ENCODE measurements at places on chromosomes 7 and 10. TPM values are rescaled to one million over a fixed set of nuclear protein-coding genes. Genes with fewer than 3 reads are reported as not detected.

The CCDC172 gene
- total RNA-seq, result not detected

The FGFR2 gene
- total RNA-seq, result not detected

The MTERF1 gene
- total RNA-seq, result 17.4 TPM

The PDZD7 gene
- total RNA-seq, result 0.59 TPM

The C7orf57 gene
- total RNA-seq, result 0.15 TPM

The POP7 gene
- total RNA-seq, result 43.6 TPM

The MEST gene
- 2.5 TPM for total RNA-seq

The WDR37 gene
- total RNA-seq, result 22.0 TPM

The FZD1 gene
- total RNA-seq, result not detected

The ENTPD1 gene
- 150 TPM for total RNA-seq

The VKORC1L1 gene
- total RNA-seq, result 20.3 TPM

The UPK3B gene
- total RNA-seq, result not detected

The EBLN1 gene
- total RNA-seq, result not detected

The CTAGE15 gene
- total RNA-seq, result not detected

The FOXP2 gene
- 0.28 TPM for total RNA-seq

The CHRM2 gene
- total RNA-seq, result not detected

The RPEL1 gene
- not detected for total RNA-seq

The OR2A1 gene
- not detected for total RNA-seq

The CDK14 gene
- total RNA-seq, result 0.23 TPM

The PNLIP gene
- total RNA-seq, result not detected

The GOT1 gene
- 36.5 TPM for total RNA-seq

The KEL gene
- 0.16 TPM for total RNA-seq

The CHCHD1 gene
- 29.0 TPM for total RNA-seq

The MOGAT3 gene
- total RNA-seq, result not detected

The MYL7 gene
- total RNA-seq, result not detected

The HTRA1 gene
- total RNA-seq, result not detected

The VAX1 gene
- total RNA-seq, result not detected

The TMEM229A gene
- not detected for total RNA-seq

The EVX1 gene
- total RNA-seq, result not detected

The LUC7L2 gene
- 152 TPM for total RNA-seq

All from activated CD8-positive, alpha-beta memory T cell treated with anti-CD3 and anti-CD28 coated beads, Interleukin-2, amount 10 ng/mL, durations not matched to agents 7 days and 5 days (primary cell).